ENCODE measurements at places on chromosomes 1 and 21.

GRCh38 chr1:90100566-90100965 is 105.7 kb downstream of the ZNF326 start:
- no peak for DNase-seq

DNA sequence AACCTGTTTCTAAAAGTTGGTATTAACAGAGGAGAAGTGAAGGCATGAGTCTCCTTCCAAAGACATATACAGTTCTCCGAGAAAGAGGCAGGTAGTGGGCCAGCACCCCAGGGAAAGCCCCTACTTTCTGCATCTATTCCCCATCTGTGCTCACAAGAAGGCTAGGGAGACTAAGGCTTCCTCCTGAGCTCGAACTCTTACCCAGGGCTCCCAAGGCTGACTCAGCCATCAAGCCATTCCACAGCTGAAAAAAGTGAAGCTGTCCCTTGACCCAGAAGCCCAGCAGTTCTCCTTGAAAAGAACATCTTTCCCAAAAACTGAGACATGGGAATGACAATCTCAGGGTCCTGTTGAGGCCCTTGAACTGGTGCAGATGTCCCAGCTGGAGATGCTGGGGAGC is 1.9 kb upstream of the PADI3 start:
- peak; percentile 17 for DNase-seq

- peak; percentile 22 for DNase-seq
Observed at GRCh38 chr1:15311880-15312279, 64.9 kb downstream of the FHAD1 start.

GRCh38 chr1:94633051-94633450 is 91.5 kb upstream of the F3 start:
- peak; percentile 91 for DNase-seq

GRCh38 chr1:211653959-211654496 is 21.4 kb downstream of the NEK2 start:
- peak; percentile 63 for DNase-seq

GRCh38 chr1:167483790-167484189 is 34.5 kb downstream of the CD247 start:
- no peak for DNase-seq

DNA sequence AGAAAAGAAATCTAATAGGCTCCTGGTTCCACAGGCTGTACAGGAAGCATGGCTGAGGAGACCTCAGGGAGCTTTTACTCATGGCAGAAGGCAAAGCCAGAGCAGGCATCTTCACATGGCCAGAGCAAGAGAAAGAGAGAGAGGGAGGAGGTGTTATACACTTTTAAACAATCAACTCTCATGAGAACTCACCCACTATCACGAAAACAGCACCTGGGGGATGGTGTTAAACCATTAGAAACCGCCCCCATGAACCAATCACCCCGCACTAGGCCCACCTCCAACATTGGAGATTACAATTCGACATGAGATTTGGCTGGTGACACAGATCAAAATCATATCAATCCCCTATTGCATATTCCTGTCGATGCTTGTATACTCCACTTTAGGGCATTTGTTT is 93.5 kb downstream of the MRPL39 start:
- DNase-seq = no peak

DNA sequence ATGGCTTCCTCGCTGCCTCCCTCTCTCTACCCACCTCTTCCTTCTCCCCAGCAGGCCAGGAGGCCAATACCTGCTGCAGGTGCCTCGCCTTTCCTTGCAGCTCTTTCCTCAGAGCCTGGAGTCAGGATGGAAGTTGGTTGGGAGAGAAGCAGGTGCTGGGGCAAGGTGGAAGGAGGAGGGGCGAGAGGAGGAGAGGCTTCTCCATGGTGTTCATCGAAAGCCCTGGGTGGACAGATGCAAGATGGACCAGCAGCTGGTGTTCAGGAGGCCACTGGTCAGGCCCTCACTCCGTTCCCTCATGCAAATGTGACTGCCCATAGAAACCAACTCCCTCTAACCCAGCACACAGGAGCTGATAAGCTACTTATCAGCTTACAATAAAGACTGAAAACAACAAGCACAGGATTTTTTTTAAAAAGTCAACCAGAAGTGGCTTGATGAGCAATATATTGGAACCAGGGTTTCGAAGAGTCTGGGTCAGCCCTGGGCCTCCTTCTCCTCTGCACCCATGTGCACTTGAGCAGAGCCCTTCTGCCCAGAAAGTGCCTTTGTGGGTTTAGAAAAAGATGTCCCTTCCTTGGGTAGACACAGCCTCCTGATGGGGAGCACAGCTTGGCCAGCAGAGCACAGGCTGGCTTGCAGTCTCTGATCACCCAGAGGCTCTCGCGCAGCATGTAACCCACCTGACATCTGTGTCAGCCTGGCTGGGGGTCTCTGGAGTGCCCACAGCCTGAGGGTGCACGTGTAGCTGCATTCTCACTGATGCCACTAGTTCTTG is 16.6 kb upstream of the GSTM4 start:
- no peak for DNase-seq
